Prostate gland (tissue), 2 donors: ENCODE measurements at places on chromosomes 2 and 18. TPM values are rescaled to one million over a fixed set of nuclear protein-coding genes. Genes with fewer than 3 reads are reported as not detected.
A peak's percentile ranks its signal among the peaks of the same experiment; 100 is the strongest.

DNA sequence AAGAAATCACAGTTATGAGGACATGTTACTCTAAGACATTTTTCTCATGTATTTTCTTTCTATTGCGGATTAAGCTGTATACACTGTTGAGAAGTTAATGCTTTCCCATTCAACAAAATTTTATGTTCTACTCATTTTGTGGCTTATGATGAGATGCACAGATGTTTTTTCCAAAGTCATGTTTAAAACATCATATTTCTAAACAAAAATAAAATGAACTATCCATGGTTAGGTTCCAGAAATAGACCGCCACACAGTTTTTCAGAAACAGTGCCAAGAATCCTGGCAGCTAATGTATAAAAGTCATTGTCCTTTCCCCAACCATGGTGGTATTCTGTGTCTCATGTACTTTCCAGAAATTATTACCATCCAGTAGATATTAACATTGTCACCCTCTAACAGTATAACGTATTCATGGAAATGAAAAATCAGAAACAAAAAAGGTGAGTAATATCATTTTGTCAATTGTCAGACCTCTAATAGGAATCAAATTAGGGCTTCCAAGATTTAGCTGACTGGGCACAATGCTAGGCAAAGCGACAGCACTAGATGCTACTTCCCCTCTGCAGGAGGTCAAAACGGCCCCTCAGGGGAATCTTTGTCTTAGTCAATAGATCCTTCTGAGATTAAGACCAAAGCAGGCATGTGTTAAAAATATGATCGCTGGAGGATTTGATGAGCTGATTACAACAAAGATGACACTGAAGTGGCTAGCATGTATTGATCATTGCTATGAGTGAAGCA lies 54.4 kb upstream of the ZNF397 start:
- no peak for DNase-seq

DNA sequence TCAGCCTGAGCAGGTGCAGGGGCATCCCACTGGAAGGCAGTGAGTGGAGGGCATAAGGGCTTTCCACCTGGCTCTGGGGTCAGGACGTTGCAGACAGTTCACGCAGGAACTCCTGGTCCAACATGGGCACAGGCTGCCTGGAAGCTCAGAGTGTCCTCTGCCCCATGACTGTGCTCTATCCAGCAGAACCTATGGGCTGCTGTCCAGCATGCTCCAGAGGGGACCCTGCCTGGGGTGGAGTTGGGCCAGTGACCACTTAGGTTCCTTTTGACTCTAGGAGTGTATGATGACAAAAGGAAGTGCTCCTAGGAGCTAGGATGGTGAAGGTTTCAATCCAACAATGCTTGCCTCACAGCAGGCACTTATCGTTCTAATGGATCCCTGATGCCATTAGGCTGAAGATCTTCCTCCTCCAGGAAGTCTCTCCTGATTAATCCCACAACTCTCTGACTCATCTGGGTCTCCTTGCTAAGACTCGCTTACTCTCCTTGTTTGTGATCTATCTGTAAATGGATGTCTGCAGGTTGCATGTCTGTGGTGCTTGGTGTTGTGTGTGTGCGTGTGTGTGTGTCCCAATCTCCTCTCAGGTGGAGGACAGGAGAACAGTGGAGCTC lies 224.0 kb downstream of the CELF4 start:
- DNase-seq, result no peak

DNA sequence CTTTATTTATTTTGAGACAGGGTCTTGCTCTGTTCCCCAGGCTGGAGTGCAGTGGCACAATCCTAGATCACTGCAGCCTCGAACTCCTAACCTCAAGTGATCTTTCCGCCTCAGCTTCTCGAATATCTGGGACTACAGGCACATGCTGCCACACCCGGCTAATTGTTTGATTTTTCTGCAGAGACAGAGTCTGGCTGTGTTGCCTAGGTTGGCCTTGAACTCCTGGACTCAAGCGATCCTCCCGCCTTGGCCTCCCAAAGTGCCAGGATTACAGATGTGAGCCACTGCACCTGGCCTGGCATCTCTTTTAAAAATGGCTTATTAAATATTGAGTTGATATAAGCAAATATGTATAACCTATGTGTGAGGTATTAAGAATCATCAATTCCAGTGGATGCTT lies 209.5 kb downstream of the FAM210A start:
- no peak for DNase-seq

MPHOSPH10 gene
- total RNA-seq, result 20.2 TPM

CHRNA1 gene
- total RNA-seq, result 4.0 TPM

GRCh38 chr2:238427435-238428162 lies 872 bp downstream of the ASB1 start:
- DNase-seq, result no peak

ACP1 gene
- 116 TPM for total RNA-seq

FIGLA gene
- total RNA-seq, result not detected

GRCh38 chr2:54897420-54898310 lies 152.6 kb downstream of the RTN4 start:
- peak; percentile 28 for DNase-seq

- no peak for DNase-seq
Measured at GRCh38 chr2:84939426-84940087, 31.4 kb upstream of the KCMF1 start.

RTP5 gene
- total RNA-seq, result 0.28 TPM

GRCh38 chr2:152682663-152683062 lies 34.6 kb downstream of the PRPF40A start:
- no peak for DNase-seq

CFAP65 gene
- not detected for total RNA-seq

DNA sequence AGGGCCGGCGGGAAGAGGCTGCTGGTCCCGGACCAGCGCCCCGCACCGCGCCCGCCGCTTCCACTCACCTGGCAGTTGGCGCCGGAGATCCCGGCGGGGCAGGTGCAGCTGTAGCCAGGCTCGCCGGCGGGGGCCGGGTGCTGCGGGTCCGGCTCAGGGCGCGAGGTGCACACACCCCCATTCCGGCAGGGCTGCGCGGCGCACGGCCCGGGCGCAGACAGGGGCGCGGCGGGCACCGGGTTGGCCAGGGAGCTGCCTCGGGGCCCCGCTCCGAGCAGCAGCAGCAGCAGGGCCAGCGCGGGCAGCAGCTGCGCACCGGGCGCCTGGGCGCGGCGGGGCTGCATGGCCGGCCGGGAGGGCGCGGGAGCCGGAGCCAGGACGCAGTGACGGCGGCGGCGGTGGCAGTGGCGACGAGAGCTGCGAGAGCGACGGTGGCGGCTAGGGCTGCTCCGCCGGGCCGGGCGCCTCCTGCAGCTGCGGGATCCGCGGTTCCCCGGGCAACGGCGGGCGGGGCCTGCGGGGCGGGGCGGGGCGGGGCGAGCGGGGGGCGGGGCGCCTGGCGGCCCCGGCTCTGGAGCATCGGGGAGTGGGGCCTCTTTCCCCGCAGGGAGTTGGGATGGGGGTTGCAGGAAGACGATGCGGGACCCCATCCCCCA lies at the start of gene DNER:
DNER (minus strand) TSS at position 476 of the 656 bp plus-strand sequence; CDS start at position 344, 132 bp downstream.
- DNase-seq, result peak; percentile 30

DNA sequence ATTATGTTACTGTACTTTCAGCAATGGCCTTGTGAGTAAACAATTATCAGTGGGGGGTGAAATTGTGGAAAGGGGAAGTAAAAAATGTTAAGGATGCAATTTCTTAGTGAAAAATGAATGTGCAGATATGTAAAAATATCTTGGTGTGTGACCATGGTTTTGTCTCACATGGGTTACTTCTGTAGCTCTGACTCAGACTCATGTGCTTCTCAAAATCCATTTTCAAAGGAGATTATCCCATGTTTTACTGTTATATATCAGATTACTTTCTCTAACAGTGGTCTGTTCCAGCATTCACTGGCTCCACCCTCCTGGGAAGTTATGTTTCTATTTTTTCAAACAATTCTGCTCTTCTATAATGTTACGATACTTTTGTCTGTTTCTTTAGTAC lies 298.2 kb upstream of the COL3A1 start:
- no peak for DNase-seq

CTDP1 gene
- 23.0 TPM for total RNA-seq
